Esophagus squamous epithelium (tissue), 5 donors: ENCODE measurements at places on chromosomes 2 and 18.

GRCh38 chr2:231450548-231450989 is 13.7 kb downstream of the NCL start:
- no peak for DNase-seq

DNA sequence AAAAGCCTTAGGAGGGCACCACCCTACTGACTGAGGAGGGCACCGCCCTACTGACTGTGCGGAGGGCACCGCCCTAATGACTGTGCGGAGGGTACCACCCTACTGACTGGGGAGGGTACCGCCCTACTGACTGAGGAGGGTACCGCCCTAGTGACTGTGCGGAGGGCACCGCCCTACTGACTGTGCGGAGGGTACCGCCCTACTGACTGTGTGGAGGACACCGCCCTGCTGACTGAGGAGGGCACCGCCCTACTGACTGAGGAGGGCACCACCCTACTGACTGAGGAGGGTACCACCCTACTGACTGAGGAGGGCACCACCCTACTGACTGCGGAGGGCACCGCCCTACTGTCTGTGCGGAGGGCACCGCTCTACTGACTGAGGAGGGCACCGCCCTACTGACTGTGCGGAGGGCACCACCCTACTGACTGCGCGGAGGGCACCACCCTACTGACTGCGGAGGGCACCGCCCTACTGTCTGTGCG is 150.2 kb upstream of the NFATC1 start:
- DNase-seq = peak; percentile 8

DNA sequence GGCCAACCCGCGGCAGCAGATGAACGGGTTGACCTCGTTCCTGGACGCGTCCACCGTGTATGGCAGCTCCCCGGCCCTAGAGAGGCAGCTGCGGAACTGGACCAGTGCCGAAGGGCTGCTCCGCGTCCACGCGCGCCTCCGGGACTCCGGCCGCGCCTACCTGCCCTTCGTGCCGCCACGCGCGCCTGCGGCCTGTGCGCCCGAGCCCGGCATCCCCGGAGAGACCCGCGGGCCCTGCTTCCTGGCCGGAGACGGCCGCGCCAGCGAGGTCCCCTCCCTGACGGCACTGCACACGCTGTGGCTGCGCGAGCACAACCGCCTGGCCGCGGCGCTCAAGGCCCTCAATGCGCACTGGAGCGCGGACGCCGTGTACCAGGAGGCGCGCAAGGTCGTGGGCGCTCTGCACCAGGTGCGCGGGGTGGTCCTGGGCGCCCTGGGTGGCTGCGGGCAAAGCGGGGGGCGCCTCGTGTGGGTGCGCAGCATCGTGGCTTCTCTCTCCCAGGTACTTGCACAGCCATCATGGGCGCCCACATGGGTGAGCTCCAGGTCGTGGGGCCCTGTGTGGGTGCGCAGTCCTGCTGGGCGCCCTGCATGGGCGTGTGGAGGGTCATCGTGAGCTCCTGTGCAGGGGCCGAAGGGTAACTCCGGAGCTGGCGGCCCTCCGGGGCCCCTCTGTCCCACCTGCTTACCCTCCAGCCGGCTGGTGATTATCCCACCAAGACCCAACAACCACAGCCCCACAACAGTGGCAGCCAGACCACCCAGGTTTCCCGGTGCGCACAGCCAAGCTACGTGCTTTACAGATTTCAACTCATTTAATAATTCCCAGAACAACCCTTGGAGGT is 64.2 kb downstream of the TPO start:
- DNase-seq = no peak

DNA sequence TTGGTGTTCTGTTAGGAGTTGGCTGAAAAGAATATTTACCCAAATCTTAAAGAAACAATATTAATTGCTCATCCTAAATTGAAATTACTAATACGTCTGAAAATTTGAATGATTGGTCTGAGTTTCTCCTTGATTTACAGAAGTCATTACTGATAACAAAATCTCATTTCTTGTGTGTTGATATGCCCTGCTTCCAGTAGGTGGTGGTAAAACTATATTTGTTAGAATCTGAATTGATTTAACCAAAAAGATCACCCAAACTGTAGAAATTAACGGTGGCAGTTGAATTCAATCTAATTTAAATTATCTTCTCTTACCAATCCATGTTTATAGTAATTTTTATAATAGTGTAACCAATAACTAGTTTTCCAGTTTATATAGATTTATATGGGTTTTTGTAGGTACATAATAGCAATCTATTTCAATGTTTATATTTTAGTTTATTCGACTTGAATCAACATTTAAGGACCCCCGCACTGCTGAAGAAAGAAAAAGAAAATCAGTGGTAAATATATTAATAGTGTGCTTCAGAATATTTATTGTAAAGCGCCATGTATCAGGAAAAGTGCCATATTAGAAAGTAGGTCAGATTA is 38.3 kb downstream of the PAPOLG start:
- no peak for DNase-seq

DNA sequence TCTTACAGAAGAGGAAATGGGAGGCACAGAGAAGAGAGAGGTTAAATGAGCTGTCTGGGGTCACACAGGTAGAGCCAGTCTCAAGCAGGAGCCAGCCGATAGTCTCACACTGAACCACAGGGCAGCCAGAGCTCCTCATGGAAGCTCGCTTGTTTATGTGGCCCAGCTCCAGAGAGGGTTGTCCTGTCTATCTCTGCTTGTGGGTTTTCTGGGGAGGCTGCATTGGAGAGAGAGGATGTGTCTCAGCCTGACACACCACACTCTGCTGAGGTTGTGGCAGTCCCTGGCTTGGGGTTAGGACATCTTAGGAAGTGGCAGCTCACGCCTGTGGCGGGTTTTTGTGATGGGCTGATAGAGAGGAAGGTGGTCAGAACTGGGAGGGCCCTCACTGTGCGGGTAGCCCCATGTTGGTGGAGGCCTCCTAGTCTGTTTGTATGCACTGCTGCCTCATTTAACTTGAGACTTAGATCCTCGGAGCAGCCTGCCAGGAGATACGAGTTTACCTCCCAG is 52.3 kb downstream of the TCF7L1 start:
- no peak for DNase-seq

- DNase-seq = no peak
These were observed 519.5 kb upstream of the CHAC2 start for GRCh38 chr2:53247956-53248735.

DNA sequence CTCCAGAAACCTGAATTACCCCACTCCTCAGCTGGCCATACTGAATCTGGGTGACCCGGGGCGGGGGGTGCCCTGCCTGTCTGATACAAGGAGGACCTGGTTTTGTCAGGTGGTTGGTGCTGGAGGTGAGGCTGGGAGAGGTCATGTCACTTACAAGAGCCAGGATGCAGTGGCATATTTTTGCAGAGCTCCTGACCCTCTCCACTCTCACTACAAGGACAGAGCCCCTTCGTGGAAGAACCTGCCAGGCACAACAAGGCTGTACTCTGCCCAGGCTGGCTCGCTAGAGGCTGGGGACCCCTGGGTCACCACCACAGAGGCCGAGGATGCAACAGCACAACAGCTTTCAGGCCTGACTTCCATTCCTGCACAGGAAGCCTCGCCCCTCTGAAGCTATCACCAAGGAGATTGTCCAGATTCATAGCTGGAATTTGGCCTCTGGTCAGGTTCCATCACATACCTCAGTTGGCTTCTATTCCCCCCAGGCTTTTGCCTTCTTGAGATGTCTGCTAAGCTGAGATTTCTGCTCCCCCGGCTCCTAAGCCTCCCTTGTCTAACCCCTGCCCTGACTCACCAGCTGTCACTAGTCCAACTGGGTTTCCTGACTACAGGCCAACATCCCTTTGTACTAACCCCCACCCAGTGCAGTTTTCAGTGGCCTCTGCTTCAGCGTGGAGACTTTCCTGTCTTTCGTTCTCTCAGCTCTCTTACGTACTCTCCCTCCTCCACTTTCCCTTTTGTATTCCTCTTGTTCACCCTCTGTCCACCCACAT is 132.5 kb upstream of the EPAS1 start:
- DNase-seq = no peak

DNA sequence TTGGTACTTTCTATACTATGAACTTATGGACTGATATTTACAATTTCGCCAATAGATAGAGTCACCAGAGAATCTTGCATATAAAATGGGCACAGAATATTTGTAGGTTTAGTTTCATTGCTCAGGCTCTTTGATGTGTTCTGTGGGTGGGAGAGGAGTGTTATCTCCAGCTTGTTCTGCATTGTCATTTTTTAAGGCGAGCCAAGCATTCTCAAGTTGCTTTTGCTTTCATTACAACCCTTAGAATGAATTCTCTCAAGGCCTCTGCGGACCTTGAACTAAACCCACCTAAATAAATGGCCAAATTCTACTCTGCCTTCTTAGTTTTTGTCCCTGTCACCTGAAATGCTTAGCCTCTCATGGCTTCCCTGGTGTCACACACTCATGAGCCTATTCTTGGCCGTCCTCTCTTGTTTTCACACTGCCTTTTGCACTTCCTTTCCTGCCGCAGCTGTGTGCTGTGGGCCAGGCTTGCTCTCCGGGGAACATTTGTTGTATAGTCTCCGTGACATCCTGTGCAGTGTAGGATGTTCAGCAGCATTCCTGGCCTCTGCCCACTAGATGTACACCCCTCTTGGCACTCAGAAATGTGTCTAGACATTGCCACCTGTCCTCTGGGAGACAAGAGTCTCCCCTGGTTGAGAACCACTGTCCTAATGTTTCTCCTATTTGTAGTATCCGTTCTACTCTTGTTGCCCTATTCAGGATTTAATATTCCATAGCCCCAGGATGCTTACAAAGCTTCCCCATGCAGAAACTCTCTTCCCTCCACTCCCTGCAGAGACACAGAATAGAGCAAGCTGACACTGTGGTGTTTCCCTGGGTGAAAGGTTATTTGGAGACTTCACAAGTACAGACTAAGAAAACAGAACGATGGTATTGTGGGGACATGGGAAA is 255.6 kb downstream of the PTPRM start:
- no peak for DNase-seq

DNA sequence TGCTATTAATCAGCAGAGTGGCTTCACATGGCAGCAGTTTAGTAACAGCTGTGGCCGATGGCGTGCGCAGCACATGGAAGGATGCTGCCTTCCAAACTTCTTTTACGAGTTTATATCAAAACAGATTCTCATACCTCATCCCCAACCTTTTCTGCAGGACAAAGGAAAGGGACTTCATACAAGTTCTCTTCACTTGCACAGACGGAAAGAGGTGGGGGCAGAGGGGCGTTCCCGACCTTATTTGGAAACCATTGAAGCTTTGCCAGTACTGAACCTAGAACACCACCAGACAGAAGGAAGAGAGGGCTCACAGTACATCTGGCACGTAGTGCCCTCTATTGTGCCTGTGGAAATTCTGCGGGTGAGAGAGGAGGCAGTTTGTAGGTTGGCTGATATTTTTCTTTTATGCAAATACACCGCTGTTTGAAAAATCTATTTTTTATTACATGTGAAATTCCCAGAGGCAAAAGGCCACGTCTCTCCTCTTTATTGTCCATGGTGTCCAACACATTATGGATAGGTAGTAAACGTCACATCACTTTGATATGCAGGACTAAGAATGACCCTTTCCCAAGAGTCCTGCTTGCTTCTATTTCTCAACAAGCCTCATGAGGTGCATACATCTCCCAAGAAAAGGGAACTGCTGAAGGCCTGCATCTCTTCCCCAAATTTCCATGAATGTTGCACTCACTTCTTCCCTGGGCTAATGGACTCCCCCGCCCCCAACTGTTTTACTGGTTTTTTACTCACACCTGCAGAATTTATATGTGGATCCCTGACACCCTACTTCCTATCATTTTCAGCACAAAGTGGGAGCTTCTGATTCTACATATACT is 31.3 kb downstream of the COLEC12 start:
- DNase-seq = no peak

DNA sequence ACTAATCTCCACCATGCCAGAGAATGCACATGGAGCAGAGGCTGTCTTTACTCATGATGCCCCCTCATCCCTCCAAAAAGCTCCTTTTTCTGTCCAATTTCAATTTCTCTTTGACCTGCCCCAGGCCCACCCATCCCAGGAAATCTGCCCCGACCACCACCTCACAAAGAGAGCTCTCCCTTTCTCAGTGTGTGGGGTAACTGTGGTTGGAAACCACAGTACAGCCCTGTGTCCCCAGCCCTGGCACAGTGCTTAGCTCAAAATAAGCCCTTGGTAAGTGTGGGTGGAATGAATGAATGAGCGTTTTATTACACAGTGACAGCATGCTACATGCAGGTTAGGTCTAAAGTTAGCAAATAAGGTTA is 43.7 kb upstream of the CAB39 start:
- no peak for DNase-seq

DNA sequence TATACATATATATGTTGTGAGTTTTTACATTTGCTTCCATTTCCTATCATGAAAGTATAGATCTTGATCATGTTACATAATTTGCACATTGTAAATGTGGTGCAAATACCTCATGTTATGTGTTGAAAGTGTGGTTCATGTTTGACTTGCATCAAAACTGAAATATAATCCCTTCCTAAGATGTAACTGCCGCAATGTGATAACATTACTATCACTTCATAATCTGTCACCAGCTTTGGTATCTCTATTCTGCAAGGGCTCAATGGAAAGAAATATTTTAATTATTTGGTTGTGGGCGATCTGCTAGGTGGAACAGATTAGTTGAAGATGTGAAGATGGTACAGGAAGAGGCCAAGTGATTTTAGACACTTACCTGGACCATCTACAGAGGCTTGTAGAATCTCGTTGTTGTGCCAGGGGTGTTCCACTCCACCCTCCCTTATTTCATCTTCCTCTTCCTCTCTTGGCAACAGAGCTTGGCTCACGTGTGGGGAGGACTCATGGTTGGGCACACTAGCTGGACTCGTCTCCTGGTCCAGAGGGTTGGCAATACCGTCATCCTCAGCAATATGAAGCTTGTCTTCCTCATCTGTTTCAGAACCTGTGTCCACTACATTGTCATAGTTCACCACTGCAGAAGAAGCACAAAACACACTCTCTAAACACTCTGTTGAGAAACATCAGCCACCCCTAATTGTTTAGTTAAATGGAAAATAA is 90.4 kb downstream of the ZEB2 start:
- no peak for DNase-seq

DNA sequence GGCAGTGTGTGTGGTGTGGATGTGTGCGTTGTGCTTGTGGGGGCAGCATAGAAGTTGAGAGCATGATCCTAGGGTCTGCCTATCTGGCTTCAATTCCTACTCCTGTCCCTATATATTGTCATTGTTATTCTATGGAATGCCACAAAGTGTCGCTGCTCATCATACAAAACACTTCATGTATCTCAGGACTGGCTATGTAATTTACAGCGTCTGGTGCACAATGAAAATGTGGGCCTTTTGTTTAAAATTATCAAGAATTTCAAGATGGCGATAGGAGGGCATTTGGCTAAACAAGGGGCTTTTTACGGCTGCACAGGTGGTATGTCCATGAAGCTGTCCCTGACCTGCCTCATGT is 3.4 kb downstream of the SERPINB2 start:
- DNase-seq = no peak

GRCh38 chr2:43125090-43125998 is 101.1 kb downstream of the ZFP36L2 start:
- no peak for DNase-seq

- DNase-seq = no peak
These were observed 5.8 kb downstream of the TMSB10 start for GRCh38 chr2:84911135-84911678.
